ENCODE measurements at places on chromosomes 5 and 9.

DNA sequence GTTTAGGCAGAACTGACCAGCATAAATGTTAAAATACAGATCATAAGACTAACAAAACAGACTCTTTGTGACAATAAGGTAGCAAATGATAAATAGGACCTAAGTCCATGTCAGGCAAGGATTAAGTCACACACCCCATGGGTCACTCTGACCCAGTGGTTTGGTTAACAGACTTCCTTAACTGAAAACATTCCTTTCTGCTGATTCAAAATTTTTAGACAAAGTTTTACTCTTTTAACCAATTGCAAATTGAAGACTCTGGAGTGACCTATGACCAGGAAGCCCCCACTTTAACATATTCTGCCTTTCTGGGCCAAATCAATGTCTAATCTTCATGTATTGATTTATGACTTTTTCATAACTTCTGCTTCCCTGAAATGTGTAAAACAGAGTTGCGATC is 4.9 kb upstream of the NXNL2 start:
- DNase-seq = no peak

DNA sequence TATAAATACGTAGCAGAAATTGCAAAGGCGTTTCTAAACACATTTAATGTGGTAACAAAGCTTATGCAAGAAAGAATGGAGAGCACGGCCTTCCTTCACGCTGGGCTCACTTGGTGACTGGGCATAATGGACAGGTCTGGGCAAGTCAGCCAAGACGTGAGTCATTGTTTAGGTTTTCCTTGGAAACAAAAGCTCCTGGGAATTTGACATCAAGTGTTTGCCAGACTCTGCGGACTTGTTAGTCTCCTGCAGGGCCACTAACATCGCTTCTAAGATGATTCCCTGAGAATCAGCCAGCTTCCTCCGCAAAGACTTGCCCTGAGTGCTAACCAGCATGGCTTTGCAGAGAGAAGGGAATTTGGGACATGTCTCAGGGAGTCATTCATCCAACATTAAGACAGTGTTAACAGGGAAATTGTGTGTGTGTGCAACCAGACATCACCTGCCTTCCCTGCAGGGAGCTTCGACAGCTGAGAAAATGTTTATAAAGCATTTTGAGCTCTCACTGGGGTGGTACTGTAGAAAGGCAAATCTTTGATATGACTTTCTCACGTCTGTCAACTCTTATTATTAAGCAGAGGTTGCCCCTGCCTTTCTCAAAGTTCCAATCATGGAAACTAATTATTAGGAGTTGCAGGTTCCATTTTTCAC is 182.5 kb downstream of the NTRK2 start:
- no peak for DNase-seq

DNA sequence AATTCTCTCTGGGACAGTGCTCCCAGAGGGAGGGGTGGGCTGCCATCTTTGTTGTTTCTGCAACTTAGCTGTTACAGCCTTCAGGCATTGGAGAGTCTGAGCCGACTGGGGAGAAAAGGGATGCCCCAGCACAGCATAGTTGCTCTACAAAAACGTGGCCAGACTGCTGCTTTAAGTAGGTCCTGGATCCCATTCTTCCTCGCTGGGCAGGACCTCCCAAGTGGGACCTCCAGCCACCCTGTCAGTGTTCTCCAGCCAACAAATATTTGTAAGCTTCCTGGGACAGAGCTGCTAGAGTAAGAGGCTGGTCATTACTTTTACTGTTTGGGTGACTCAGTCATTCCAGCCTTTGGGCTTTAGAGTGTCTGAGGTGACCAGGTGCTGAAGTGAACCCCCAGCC is 292.7 kb upstream of the NREP start:
- DNase-seq = no peak

GRCh38 chr9:91273853-91274552 is 87.7 kb downstream of the AUH start:
- no peak for DNase-seq

DNA sequence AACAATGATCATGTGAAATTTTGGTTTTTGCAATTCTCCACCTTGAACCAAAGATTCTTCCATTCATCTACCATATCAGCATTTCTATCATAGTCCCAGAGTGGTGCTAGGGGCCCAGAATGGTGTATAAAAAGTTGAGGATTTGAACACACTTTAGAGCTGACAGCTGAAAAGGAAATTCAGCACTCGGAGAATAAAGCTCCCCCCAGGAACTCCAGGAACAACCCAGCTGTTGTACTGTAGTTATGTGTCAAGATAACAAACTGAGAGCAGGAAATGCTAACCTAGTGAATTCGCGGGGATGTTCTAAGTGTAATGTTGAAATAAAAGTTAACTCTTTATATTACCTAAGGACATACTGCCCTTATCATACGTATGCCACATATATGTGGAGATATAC is 216.7 kb downstream of the NFIB start:
- DNase-seq = no peak

- no peak for DNase-seq
Observed at GRCh38 chr5:179603308-179603707, 20.2 kb downstream of the HNRNPH1 start.

GRCh38 chr5:29894668-29895067 is 1298.8 kb upstream of the CDH6 start:
- DNase-seq = no peak

Measured in activated T-cell treated with anti-CD3 and anti-CD28 coated beads for 1 hour (primary cell).